ENCODE measurements at places on chromosomes 16 and 17. TPM values are rescaled to one million over a fixed set of nuclear protein-coding genes. Genes with fewer than 3 reads are reported as not detected.
A peak's percentile ranks its signal among the peaks of the same experiment; 100 is the strongest.

DNA sequence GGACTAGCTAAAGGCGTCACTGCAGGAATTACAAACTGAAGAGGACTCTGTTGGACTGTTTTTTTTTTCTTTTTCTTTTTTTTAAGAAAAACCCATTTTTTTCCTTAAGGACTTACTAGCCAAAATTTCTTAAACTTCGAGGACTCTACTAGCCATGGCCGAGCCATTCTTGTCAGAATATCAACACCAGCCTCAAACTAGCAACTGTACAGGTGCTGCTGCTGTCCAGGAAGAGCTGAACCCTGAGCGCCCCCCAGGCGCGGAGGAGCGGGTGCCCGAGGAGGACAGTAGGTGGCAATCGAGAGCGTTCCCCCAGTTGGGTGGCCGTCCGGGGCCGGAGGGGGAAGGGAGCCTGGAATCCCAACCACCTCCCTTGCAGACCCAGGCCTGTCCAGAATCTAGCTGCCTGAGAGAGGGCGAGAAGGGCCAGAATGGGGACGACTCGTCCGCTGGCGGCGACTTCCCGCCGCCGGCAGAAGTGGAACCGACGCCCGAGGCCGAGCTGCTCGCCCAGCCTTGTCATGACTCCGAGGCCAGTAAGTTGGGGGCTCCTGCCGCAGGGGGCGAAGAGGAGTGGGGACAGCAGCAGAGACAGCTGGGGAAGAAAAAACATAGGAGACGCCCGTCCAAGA, 878 bp downstream of the HEXIM1 start:
- H3K36me3 ChIP-seq = no peaks in the 10 kb centered on the region
- DNase-seq = peak; percentile 83
- H3K4me3 ChIP-seq = peak overlapping the region; percentile 74
- H3K27me3 ChIP-seq = no peaks in the 10 kb centered on the region
- H3K4me1 ChIP-seq = no peaks in the 10 kb centered on the region

The NUPR1 gene
- 107 TPM for total RNA-seq

- H3K4me1 ChIP-seq = no peaks in the 10 kb centered on the region
- peaks cover 11% of the 10 kb centered on the region for H3K27me3 ChIP-seq
- H3K4me3 ChIP-seq = no peak overlapping the region
- H3K27ac ChIP-seq = no peak overlapping the region
- no peak for DNase-seq
- H3K36me3 ChIP-seq = no peaks in the 10 kb centered on the region
These were observed 7.2 kb downstream of the RASL10B start for GRCh38 chr17:35738519-35739133.

The CHMP6 gene
- 35.3 TPM for total RNA-seq

DNA sequence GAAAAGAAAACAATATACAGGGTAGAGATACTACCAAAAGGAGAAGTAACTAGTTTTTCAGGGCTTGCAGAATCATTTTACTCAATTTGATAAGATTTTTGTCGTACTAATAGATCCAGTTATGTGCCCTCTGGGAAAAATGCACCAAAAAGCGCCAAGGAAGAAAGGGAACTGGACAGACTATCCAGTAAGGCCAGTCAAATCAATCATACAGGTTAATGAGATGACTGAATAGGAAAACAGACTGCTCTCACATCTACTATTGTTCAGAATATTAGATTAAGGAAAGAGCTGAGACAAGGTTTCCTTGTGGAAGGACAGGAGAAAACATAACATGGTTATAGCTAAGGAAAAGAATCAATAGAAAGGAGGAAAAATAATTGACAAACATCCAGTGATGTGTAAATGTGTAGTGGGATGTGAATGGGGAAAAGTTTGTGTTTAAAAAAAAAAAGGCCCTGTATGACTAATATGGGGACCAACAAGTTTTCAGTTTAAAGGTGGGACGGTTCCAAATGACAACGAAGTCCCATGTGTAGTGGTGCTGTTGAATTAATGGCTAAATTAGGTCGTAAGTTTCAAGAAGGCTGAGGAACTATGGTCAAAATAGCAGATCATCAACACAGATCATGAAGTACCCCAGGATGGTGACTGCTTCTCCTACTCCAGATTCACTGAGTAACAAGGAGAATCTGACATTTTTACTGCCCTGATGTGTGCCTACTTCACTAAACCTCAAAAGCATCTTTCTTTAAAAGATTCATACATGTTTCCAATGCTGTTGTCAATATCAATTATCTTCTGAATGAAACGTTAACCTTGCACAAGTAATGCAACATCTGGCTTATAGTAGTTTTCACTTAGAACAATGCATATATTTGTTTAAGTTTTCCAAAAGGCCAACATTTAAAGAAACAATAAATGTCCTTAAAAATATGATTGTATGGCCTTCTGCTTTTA, 40.7 kb downstream of the BRIP1 start:
- no peaks in the 10 kb centered on the region for H3K4me1 ChIP-seq

DNA sequence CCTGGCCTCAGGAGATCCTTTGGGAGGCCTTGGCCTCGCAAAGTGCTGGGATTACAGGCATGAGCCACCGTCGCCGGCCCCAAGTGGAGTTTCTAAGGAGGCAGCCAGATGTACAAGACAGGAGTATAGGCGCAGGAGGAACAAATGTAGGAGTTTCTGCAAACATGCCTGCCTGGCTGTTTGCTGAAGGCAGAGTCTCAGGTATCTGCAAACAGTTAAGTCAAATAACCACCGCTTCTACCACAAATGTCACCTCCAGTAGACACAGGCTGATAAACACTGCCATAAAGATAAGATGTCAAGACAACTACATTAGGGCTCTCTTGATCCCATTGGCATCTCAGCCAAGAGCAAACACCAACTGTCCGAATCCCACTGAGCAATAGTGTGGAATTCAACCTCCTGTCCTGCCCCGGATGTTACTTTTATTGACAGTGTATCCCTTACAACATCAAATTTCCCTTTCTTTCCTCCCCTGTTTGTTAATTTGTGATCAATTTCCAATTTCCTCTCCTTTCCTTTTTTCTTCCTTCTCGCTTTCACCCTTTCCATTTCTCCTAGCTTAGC, 5.6 kb upstream of the COG1 start:
- H3K27me3 ChIP-seq = no peaks in the 10 kb centered on the region
- H3K36me3 ChIP-seq = no peaks in the 10 kb centered on the region
- DNase-seq = peak; percentile 28
- no peak overlapping the region for H3K27ac ChIP-seq

DNA sequence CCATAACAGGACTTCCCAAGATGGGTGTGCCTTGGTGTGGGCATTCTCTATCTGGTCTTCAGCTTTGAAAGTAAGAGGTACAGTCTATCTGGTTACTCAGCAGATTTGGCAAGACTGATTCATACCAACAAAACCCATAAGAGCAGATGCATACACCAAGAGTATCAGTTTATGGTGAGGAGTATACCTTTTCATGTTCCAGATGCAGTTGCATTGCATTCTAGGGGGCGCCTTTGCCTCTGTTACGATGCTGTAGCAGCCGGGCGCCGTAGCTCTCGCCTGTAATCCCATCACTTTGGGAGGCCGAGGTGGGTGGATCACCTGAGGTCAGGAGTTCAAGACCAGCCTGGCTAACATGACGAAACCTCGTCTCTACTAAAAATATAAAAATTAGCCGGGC, 31.1 kb upstream of the CARMIL2 start:
- no peaks in the 10 kb centered on the region for H3K36me3 ChIP-seq
- H3K27ac ChIP-seq = no peak overlapping the region
- H3K27me3 ChIP-seq = no peaks in the 10 kb centered on the region
- no peak overlapping the region for H3K4me3 ChIP-seq
- no peaks in the 10 kb centered on the region for H3K4me1 ChIP-seq

- DNase-seq = no peak
- H3K27ac ChIP-seq = no peak overlapping the region
- H3K27me3 ChIP-seq = no peaks in the 10 kb centered on the region
- no peak overlapping the region for H3K4me3 ChIP-seq
- H3K4me1 ChIP-seq = no peaks in the 10 kb centered on the region
These were observed 6.0 kb downstream of the ADAP2 start for GRCh38 chr17:30927756-30928155.

- H3K27ac ChIP-seq = no peak overlapping the region
- H3K27me3 ChIP-seq = no peaks in the 10 kb centered on the region
- no peak overlapping the region for H3K4me3 ChIP-seq
- no peak for DNase-seq
- H3K36me3 ChIP-seq = no peaks in the 10 kb centered on the region
These were observed 191.5 kb upstream of the RPL38 start for GRCh38 chr17:74011966-74012365.

GRCh38 chr16:87393680-87394055, 1.5 kb downstream of the MAP1LC3B start:
- H3K36me3 ChIP-seq = no peaks in the 10 kb centered on the region
- H3K4me1 ChIP-seq = peaks cover 8% of the 10 kb centered on the region
- DNase-seq = no peak
- H3K27ac ChIP-seq = peak overlapping the region; percentile 87

GRCh38 chr17:75846692-75847613, 2.7 kb upstream of the UNC13D start:
- H3K4me1 ChIP-seq = peaks cover 16% of the 10 kb centered on the region
- DNase-seq = no peak
- no peaks in the 10 kb centered on the region for H3K27me3 ChIP-seq
- no peak overlapping the region for H3K4me3 ChIP-seq

GRCh38 chr16:48300391-48300856, 53.1 kb upstream of the ABCC11 start:
- H3K27me3 ChIP-seq = no peaks in the 10 kb centered on the region
- peaks cover 4% of the 10 kb centered on the region for H3K4me1 ChIP-seq
- DNase-seq = no peak
- H3K27ac ChIP-seq = no peak overlapping the region
- H3K4me3 ChIP-seq = no peak overlapping the region

The IQCK gene
- total RNA-seq = 42.2 TPM

DNA sequence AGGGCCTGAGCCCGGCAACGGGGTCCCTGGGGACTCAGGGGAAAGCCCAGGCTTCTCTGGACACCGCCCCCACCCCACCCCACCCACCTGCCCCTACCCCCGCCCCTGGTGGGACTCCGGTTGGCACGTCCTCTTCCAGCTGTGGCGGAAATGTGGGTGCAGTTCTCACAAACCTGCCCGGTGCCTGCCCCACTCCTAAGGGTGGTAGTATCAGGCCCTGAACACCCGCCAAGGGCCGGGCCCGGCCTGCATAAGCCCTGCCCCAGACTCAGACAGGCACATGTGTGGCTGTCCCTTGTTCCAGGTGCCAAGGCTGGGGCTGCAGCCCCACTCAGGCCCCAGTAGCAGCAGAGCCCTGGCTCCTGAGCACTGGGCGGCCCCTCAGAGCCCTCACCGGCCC, 58.1 kb downstream of the ACTG1 start:
- DNase-seq = no peak
- H3K4me1 ChIP-seq = no peaks in the 10 kb centered on the region
- H3K27ac ChIP-seq = no peak overlapping the region
- H3K27me3 ChIP-seq = no peaks in the 10 kb centered on the region
- no peaks in the 10 kb centered on the region for H3K36me3 ChIP-seq

GRCh38 chr17:75681289-75681688, 14.2 kb downstream of the SAP30BP start:
- no peak for DNase-seq
- H3K36me3 ChIP-seq = no peaks in the 10 kb centered on the region
- H3K4me3 ChIP-seq = no peak overlapping the region
- H3K27ac ChIP-seq = peak overlapping the region; percentile 30

DNA sequence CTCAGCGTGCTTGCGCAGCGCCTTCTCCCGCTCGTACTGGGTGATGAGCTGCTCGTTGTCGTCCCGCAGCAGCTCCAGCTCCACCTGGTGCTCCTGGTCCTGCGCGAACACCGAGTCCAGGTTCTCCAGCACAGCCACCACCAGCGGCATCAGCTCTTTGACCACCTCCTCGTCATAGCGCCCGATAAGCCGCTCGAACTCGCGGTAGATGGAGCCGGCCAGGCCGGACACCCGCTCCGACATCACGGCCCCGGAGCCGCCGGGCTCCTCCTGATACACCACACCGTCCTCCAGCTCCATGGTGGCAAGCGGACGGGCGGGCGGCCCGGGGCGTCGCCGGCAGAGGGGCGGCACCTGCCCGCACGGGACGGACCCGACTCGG, 320 bp downstream of the SPAG9 start:
- peak overlapping the region; percentile 100 for H3K27ac ChIP-seq
- no peaks in the 10 kb centered on the region for H3K27me3 ChIP-seq
- H3K4me1 ChIP-seq = peaks cover 3% of the 10 kb centered on the region
- no peaks in the 10 kb centered on the region for H3K36me3 ChIP-seq
- H3K4me3 ChIP-seq = peak overlapping the region; percentile 100

The ZNF207 gene
- total RNA-seq = 168 TPM

- no peak overlapping the region for H3K4me3 ChIP-seq
- no peak for DNase-seq
- peaks cover 5% of the 10 kb centered on the region for H3K4me1 ChIP-seq
- H3K36me3 ChIP-seq = no peaks in the 10 kb centered on the region
These were observed 38.9 kb downstream of the UBE2G1 start for GRCh38 chr17:4327606-4328005.

The MT4 gene
- not detected for total RNA-seq

The SULT1A2 gene
- total RNA-seq = 3.1 TPM

DNA sequence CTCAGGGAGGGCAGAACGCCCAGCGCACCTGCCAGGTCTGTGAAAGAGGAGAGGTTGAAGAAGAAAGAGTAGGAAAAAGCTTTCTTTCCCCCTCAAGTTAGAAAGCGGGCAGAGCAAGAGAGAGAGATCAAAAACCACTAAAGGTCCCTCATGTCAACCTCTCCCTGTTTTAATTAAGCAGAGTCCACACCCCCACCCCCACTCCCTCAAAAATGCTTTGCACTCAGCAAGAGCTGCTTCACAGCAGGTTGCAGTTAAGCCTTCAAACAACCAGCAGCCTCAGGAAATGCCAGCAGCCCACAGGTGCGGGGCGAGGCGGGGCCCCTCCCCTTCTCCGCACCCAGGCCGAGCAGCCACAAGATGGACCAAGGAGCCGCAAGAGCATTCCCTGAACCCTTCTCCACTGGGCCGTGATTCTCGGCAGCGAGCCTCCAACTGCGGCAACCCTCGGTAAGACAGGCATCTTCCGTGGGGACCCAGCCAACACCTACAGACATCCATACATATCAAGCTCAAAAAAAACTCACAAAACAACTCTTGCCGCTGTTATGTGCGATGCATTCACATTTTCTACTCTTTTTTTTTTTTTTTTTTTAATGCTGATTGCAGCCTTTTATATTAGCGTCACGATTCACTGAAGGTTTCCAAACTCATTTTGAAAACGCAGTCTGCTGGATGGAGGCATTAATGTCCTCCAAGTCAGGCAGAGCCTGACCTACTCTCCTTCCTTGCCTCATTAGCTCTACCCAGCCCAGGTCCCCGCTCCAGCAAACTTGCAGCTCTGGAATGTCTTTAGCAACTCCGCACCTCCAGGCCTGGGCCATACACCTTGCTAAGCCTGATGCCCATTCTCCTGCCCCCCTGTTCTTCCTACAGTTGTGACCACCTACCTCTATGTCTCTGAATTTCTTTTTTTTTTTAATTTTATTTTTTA, 66.1 kb downstream of the AXIN2 start:
- no peaks in the 10 kb centered on the region for H3K4me1 ChIP-seq
- H3K36me3 ChIP-seq = no peaks in the 10 kb centered on the region
- no peaks in the 10 kb centered on the region for H3K27me3 ChIP-seq
- H3K4me3 ChIP-seq = no peak overlapping the region
- H3K27ac ChIP-seq = no peak overlapping the region
- DNase-seq = no peak

The SLC7A5 gene
- total RNA-seq = 232 TPM

All from prostate gland (tissue), 2 donors.